GM10248 (cell line): ENCODE measurements at places on chromosomes 6 and 20.

GRCh38 chr20:46291401-46291800 lies 16.9 kb downstream of the CDH22 start:
- DNase-seq = no peak

DNA sequence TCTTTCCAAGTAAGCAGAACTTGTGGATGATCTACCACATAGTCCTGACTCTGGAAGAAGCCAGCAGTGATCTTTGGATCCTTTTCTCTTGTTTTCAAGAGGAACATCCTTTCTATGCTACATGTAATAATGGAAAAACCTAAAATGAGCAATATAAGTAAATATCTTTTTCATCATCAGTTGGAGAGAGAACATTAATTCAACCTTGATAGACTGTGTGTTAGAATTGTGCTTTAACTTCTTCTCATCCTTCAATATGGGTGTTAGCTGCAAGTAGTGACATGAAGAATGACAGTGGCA lies 65.6 kb upstream of the IFNGR1 start:
- DNase-seq = no peak

GRCh38 chr6:169288591-169288990 lies 34.9 kb upstream of the THBS2 start:
- no peak for DNase-seq

GRCh38 chr6:95413789-95414188 lies 163.5 kb upstream of the MANEA start:
- no peak for DNase-seq

DNA sequence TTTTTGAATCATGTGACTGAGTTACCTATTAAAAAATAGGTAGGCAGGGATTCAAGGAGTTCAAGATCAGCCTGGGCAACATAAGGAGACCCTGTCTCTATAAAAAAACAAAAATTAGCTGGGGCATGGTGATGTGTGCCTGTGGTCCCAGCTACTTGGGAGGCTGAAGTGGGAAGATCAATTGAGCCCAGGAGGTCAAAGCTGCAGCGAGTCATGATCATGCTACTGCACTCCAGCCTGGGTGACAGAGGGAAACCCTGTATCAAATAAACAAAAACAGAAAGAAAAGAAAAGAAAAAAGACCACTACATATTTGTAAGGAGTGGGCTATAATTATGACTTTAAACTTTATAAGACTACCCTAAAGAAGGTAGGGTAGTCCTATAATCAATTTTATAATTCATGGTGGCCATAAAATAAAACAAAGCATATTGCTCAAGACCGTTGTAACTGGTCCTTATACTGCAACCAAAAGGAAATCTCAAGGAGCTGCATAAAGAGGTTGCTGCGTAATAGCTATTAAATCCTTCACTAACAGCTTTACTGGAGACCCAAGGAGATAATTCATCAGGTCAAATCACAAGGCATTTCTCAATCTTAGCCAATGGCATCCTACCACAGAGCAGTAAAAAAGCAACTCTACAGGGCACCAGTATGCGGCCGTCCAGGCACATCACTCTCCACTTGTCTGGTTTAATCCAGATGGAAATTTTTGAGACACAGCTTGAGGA lies 13.5 kb downstream of the PIGU start:
- no peak for DNase-seq

- no peak for DNase-seq
These were observed 320.7 kb upstream of the JARID2 start for GRCh38 chr6:14925025-14925698.
